ENCODE measurements at places on chromosomes 4 and X. TPM values are rescaled to one million over a fixed set of nuclear protein-coding genes. Genes with fewer than 3 reads are reported as not detected.

Gene SYNPO2
- total RNA-seq: 7.9 TPM

Gene SMAD1
- 25.7 TPM for total RNA-seq

Gene ZNF718
- total RNA-seq: 15.7 TPM

Gene PRRG1
- total RNA-seq: 12.0 TPM

Gene USP17L17
- not detected for total RNA-seq

Gene KCND1
- total RNA-seq: 3.1 TPM

DNA sequence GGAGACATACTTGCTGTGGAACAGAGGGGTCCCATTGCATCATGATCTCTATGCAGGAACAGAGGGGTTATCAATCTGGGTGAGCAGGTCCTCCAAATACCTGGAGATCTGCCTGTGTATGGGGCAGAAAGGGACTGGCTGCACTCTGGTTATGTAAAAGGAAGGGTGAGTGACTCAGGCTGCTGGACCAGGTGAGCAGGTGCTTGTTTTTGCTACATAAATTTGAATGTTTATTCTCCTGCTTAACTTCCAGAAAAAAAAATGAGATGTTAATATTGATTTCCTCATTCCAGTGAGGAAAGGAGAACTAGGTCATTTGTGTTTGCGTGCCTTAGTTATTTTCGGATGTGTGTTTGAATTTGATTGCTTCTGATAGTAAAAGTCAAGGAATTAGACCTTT is 225.8 kb upstream of the TRAM1L1 start:
- H3K36me3 ChIP-seq: no peaks in the 10 kb centered on the region
- H3K4me3 ChIP-seq: no peak overlapping the region
- H3K27ac ChIP-seq: no peak overlapping the region
- no peaks in the 10 kb centered on the region for H3K4me1 ChIP-seq

- H3K27me3 ChIP-seq: no peaks in the 10 kb centered on the region
- no peak overlapping the region for H3K4me3 ChIP-seq
- no peak overlapping the region for H3K27ac ChIP-seq
- no peaks in the 10 kb centered on the region for H3K4me1 ChIP-seq
- no peaks in the 10 kb centered on the region for H3K36me3 ChIP-seq
These were observed 106.4 kb downstream of the MID1 start for GRCh38 chrX:10513974-10514373.

- no peak overlapping the region for H3K4me3 ChIP-seq
- no peak for DNase-seq
- no peaks in the 10 kb centered on the region for H3K4me1 ChIP-seq
- no peaks in the 10 kb centered on the region for H3K27me3 ChIP-seq
- no peaks in the 10 kb centered on the region for H3K36me3 ChIP-seq
These were observed 200.2 kb downstream of the GUCY2F start for GRCh38 chrX:109281483-109282275.

- H3K4me1 ChIP-seq: no peaks in the 10 kb centered on the region
- no peak overlapping the region for H3K27ac ChIP-seq
- H3K27me3 ChIP-seq: no peaks in the 10 kb centered on the region
- no peak overlapping the region for H3K4me3 ChIP-seq
- DNase-seq: no peak
These were observed 10.9 kb downstream of the ABRAXAS1 start for GRCh38 chr4:83473966-83474365.

Measured in upper lobe of left lung (tissue), 6 donors.